ENCODE measurements at places on chromosomes 13 and 19.
A peak's percentile ranks its signal among the peaks of the same experiment; 100 is the strongest.

GRCh38 chr13:80873589-80873988, 532.7 kb upstream of the SPRY2 start:
- no peak for DNase-seq
- no peaks in the 10 kb centered on the region for H3K36me3 ChIP-seq
- H3K27ac ChIP-seq, result no peak overlapping the region
- no peaks in the 10 kb centered on the region for H3K4me1 ChIP-seq
- no peaks in the 10 kb centered on the region for H3K27me3 ChIP-seq
- no peak overlapping the region for H3K4me3 ChIP-seq

DNA sequence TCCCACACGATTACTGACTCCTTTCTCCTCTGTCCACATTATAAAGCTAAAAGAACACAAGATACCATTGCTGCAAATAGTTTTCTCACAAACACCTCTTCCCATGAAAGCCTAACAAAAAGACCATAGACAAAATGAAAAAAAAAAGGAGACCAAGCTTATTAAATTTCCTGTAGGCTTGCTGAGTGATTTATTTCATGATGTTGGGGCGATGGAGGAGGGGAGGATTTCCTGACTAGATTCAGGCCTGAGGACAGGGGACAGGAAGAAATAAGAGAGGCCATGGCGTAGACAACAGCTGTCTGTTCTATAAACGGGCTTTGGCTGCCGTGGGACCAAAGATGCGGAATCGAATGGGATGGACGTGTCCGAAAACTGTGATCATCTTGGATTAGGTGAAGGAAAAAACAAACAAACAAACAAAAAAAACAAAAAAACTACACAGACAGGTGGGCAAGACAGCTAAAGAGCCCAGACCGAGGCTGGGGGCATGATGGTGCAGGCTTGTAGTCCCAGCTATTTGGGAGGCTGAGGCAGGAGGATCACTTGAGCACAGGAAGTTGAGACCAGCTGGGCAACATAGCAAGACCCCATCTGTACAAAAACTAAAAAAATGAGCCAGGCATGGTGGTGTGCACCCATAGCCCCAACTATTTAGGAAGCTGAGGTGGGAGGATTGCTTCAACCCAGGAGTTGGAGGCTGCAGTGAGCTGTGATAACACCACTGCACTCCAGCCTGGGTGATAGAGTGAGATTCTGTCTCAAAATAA, 5.3 kb downstream of the TMPRSS9 start:
- peaks cover 11% of the 10 kb centered on the region for H3K4me1 ChIP-seq
- H3K4me3 ChIP-seq, result no peak overlapping the region
- no peak overlapping the region for H3K27ac ChIP-seq
- H3K27me3 ChIP-seq, result peaks cover 11% of the 10 kb centered on the region
- H3K36me3 ChIP-seq, result no peaks in the 10 kb centered on the region
- DNase-seq, result no peak

DNA sequence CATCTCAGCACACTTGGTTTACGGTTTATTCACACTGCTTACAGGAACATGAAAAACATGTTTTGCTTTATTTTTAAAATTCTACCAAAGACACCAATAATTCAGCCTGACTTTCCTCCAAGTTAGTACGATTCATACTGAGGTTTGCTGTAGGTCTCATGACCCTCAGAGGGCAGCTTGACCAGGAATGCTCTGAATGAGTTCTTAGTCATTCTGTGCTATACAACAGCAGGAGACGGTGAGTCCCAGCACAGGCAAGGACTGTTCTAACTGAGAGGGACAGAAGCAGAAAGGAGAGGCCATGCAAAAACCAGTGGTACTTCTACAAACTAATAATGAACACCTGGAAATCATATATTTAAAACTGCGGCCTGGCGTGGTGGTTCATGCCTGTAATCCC, 6.4 kb downstream of the GRTP1 start:
- DNase-seq, result no peak
- peaks cover 8% of the 10 kb centered on the region for H3K27me3 ChIP-seq
- no peaks in the 10 kb centered on the region for H3K4me1 ChIP-seq
- H3K36me3 ChIP-seq, result no peaks in the 10 kb centered on the region
- no peak overlapping the region for H3K4me3 ChIP-seq

- no peak for DNase-seq
- H3K4me1 ChIP-seq, result no peaks in the 10 kb centered on the region
- peaks cover 3% of the 10 kb centered on the region for H3K27me3 ChIP-seq
These were observed 4.6 kb upstream of the ITGBL1 start for GRCh38 chr13:101447852-101448251.

DNA sequence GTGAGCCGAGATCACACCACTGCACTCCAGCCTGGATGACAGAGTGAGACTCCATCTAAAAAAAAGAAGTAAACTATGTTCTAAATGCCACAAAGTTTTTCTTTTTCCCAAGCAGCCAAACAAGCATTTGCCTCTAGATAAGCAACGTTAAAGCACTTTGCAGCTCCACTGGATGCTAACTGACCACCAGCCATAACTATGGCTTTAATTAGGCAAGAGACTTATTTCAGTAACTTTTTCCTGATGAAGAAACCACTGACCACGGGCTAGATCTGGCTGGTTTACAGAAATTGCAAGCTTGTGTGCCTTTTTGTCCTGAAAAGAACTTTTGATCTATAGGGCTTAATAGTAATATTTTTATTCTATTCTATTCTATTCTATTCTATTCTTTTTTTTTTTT, 22.1 kb downstream of the CD70 start:
- H3K4me1 ChIP-seq, result no peaks in the 10 kb centered on the region
- no peak overlapping the region for H3K4me3 ChIP-seq
- no peak overlapping the region for H3K27ac ChIP-seq
- H3K36me3 ChIP-seq, result no peaks in the 10 kb centered on the region
- DNase-seq, result no peak
- H3K27me3 ChIP-seq, result peaks cover 23% of the 10 kb centered on the region

- no peaks in the 10 kb centered on the region for H3K36me3 ChIP-seq
- H3K27me3 ChIP-seq, result peaks cover 32% of the 10 kb centered on the region
- peaks cover 16% of the 10 kb centered on the region for H3K4me1 ChIP-seq
- DNase-seq, result no peak
These were observed at the start of gene KLK15 for GRCh38 chr19:50833117-50833801. Gene KLK15, minus strand, starts transcription at chr19:50833574. Its CDS starts 2,082 bp downstream, at chr19:50831492.

DNA sequence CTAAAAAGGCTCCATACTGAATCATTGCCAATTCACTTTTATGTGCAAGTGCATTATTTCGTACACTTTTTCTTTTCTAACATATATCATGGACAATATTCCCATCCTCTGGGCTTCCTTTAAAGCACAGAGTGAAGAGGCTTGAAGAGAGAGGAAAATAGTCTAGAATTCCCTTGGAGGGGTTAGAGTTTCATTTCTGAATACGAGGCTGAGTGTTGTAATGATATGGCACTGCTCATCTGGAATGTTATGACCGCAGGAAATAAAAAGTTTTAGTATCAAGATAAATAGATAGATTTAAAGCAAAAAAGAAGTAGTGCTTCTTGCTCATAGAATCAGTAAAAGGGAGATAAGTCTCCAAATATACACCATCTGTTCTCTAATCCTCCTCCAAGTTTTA, 412.3 kb upstream of the SLITRK1 start:
- no peak overlapping the region for H3K27ac ChIP-seq
- no peaks in the 10 kb centered on the region for H3K36me3 ChIP-seq
- H3K4me3 ChIP-seq, result no peak overlapping the region

- H3K27ac ChIP-seq, result peak overlapping the region; percentile 61
- H3K36me3 ChIP-seq, result peaks cover 14% of the 10 kb centered on the region
- H3K4me1 ChIP-seq, result peaks cover 13% of the 10 kb centered on the region
- H3K4me3 ChIP-seq, result peak overlapping the region; percentile 84
- H3K27me3 ChIP-seq, result no peaks in the 10 kb centered on the region
These were observed 692 bp downstream of the ZNF234 start for GRCh38 chr19:44142059-44142433.

DNA sequence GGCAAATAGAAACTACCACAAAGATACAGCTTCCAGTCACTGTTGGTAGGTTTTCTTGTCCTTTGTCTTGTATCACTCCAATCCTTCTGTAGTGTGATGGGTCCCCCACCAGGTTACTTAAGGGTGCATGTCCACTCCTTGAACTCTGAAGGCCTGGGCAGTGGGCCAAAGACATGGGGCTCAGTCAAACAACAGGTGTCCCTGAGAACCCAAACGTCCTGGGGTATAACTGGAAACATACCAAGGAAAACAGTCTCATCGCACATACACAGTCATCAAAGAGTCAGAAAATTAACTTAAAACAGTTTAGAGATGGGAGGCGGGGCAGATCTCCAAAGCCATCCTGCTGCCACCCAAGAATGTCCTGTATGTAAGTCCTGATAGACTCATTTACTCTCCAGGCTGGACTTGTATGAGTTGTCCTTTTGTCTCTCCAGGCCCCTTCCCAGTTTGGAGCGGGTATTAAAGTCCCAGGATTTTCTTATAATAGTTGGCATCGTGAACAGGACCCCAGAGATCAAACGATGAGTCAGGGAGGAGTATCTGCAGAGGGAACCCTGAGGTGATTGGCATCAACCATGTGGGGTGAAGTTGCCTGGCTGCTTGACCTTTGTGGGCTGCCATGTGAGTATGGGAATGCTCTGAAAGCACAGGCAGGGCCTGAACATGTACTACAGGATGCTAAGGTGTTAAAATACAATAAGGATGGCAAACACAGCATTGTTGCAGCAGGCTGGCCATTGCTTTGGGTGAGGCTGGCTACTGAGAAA, 613.2 kb upstream of the KLF12 start:
- no peak overlapping the region for H3K27ac ChIP-seq
- no peaks in the 10 kb centered on the region for H3K4me1 ChIP-seq
- H3K4me3 ChIP-seq, result no peak overlapping the region

- no peak overlapping the region for H3K4me3 ChIP-seq
- DNase-seq, result no peak
- no peak overlapping the region for H3K27ac ChIP-seq
- no peaks in the 10 kb centered on the region for H3K36me3 ChIP-seq
These were observed 150.5 kb downstream of the UGGT2 start for GRCh38 chr13:95902741-95903140.

- H3K27ac ChIP-seq, result no peak overlapping the region
- H3K36me3 ChIP-seq, result peaks cover 4% of the 10 kb centered on the region
- peaks cover 3% of the 10 kb centered on the region for H3K4me1 ChIP-seq
- no peak overlapping the region for H3K4me3 ChIP-seq
- no peak for DNase-seq
These were observed 56.1 kb downstream of the KDM4B start for GRCh38 chr19:5025027-5025426.

DNA sequence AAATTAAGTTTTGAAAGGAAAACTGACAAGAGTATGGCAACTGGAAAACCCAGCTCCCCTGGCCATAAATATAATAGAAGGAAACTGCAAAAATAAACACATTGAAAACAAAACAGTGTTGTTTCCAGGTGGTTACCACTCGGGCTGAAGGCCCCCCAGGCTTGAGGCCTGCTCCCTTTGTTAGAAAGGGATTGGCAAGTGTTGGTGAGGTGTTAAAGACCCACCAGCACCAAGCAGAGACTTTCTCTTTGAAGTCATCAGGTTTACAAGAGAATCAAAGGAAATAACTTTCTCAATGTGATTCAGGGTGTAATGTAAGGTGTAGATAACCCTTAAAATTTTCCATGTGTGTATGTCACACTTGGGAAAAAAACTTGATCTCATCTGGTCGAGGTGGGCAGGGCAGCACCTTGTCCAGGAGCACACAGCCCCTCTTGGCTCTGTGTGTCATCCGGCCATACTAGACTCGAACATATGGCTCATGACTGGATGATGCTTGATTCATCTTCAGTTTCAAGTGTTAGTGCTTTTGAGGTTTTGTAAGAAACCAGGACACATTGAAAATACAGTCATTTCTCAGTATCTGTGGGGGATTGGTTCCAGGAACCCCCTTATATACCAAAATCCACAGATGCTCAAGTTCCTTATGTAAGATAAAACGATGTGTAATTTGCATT, 7.8 kb downstream of the ACTN4 start:
- no peak for DNase-seq
- H3K27ac ChIP-seq, result no peak overlapping the region
- no peak overlapping the region for H3K4me3 ChIP-seq
- peaks cover 78% of the 10 kb centered on the region for H3K4me1 ChIP-seq
- H3K27me3 ChIP-seq, result peaks cover 12% of the 10 kb centered on the region

GRCh38 chr19:55703790-55704215, 28.8 kb downstream of the EPN1 start:
- H3K27ac ChIP-seq, result no peak overlapping the region
- H3K4me1 ChIP-seq, result no peaks in the 10 kb centered on the region
- no peaks in the 10 kb centered on the region for H3K27me3 ChIP-seq
- peak; percentile 68 for DNase-seq
- H3K36me3 ChIP-seq, result no peaks in the 10 kb centered on the region

DNA sequence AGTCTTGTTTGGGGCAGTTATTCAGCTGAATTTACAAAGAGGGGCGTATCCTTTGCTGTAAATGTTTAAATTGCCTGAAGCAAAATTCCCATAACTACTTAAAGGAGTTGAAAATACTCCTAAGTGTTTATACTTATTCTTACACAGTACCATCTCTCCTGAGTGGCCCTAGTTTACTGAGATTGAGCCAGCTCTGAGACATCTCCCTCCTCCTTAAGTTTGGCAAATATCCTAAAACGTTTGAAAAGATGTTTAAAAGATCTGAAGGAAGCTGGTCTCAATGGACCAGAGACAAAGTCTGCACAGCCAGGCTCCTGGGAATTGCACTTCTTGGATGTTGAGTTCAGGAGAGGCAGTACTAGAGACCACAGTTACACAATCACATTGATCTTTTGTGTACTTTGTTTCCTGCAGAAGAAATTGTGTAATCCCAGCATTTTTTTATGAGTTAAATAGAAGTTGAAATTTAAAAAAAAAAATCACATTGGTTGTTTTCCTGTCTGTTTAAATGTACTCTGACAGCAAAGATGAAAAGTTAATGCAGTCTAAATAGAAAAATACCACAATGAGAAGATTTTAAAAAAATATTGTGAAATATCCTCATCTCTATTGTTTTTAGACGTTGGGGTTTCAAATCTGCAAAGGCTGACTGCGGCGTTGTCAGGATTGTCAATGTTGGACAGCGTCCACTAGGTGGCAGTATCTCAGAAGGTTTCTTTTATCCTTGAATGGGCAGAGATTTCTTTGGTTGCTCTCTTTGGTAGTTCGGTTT, 20.7 kb downstream of the TNFSF11 start:
- H3K4me3 ChIP-seq, result no peak overlapping the region
- no peaks in the 10 kb centered on the region for H3K36me3 ChIP-seq
- DNase-seq, result peak; percentile 27
- no peaks in the 10 kb centered on the region for H3K4me1 ChIP-seq

DNA sequence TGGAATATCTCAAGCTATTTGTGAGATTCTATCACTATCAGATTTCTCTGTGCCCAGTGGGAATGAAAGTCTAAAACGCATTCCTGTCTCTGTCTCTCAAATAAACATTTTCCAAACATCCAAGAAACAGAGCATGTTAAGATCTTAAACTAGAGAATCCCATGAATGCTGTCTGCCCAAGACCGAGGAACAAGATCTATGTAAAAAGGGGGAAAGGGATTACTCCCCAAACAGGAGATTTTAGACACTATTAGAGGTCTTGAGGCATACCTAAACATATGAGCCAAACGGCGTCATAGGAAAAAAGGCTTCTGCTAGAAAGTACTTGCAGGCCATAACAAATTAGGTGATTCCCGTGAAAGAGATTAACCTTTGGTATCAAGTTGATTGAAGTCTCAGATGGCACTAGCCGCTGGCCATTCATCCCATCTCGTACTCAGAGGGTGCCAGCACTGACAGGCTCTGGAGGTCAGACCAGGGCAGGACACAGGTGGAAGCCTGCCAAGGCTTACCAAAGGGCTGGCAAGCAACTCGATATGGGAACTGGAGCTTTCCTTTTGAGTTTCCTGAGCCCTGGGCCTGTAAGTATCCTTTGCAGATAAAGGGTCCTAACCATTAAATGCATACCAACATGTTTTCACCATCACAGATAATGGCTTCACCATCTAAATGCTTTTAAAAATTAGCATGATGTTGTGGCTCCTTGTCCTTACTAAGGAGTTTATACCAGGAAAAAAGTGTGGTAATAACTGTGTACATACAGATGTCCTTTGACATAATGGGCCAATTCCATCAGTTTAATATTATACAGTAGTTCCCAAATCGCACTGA, 225.2 kb downstream of the FOXO1 start:
- DNase-seq, result no peak
- no peak overlapping the region for H3K4me3 ChIP-seq
- H3K27ac ChIP-seq, result no peak overlapping the region
- H3K27me3 ChIP-seq, result no peaks in the 10 kb centered on the region
- peaks cover 34% of the 10 kb centered on the region for H3K4me1 ChIP-seq

Data from CD4-positive, alpha-beta T cell (primary cell).